ENCODE measurements at places on chromosomes 6 and 20.

DNA sequence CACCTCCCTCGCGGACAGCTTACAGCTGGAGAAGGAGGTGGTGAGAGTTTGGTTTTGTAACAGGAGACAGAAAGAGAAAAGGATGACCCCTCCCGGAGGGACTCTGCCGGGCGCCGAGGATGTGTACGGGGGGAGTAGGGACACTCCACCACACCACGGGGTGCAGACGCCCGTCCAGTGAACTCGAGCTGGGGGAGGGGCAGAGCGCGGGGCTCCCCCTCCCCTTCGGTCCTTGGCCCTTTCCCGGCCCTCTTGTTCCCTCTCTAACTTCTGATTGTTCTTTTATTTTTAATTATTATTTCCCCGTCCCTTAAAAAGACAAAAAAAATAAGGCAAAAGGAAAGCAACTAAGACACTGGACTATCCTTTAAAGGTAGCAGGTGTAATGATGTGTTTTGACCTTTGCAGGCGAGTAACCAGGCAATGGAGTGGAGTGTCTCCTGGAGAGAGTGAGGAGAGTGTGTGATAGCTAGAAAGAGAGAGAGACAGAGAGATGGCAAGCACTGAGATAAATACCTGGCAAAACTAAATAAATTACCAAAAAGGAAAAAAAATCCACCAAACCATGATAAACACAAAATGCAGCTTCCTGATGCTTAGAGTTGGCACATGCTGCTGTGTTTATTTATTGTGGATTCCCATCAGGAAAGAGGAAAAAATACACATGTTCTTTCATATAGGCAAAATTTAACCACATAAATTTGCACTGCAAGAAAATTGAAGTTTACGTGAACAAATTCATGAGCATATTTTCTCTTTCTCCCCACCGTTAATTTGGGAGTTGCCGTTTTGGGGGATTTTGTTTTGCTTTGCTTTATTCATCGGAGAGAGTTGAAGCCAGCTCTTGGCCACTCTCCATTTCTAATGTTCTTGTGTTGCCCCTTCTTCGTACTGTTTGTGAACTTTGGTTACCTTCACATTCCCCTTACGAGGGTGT is 1.9 kb downstream of the POU3F2 start:
- DNase-seq, result no peak

- no peak for DNase-seq
These were observed 41.3 kb downstream of the FRK start for GRCh38 chr6:116019428-116019827.

GRCh38 chr20:14012671-14013070 is 17.4 kb downstream of the MACROD2 start:
- no peak for DNase-seq

GRCh38 chr6:74585753-74586152 is 620.1 kb downstream of the COL12A1 start:
- no peak for DNase-seq

DNA sequence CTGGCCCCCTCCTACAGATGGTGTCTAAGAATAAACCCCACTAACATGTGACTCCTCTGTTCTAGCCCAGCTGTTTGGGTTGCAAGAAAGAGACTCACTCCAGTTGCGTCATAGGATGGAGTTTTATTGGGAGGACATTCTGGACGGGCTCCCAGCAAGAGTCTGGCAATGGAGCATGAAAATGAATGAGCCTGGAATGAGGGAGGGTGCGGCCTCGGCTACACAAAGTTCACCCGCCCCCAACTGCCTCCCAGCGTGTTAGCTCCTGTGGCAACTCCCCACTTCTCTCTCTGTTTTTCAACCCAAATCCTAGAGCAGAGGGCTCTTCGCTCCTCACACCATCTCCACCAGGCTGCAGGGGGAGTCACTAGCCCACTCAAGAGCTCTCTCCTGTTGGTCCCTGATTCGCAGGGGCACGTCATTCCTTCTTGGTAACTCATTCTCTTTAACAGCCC is 5.1 kb upstream of the ADAM33 start:
- no peak for DNase-seq

- DNase-seq, result no peak
These were observed 312.9 kb downstream of the GJA1 start for GRCh38 chr6:121748376-121748775.

DNA sequence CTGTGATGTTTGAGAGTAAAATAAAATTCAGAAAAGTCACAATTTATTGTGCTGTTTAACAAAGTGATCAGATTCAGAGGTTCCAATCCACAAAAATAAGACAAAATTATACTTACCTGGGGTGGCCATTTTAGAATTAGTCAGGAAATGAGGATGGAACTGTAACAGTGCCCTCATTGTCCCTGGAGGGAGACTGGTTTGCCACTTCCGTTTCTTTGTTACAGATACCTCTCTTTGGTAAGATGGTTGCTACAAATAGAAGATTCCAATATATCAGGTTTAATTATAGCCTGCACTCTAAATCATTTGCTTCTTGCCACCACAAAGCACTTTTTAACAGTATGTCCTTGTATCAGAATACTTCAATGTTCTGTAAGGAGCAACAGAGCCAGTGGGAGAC is 95.6 kb downstream of the CTNNBL1 start:
- DNase-seq, result no peak

- DNase-seq, result no peak
These were observed 59.5 kb downstream of the ZNF292 start for GRCh38 chr6:87214831-87215230.

- DNase-seq, result no peak
These were observed 397.0 kb downstream of the NKAIN2 start for GRCh38 chr6:124200661-124201060.

- no peak for DNase-seq
These were observed 530.1 kb upstream of the CITED2 start for GRCh38 chr6:139904568-139904967.

GRCh38 chr20:21224217-21224616 is 78.9 kb upstream of the XRN2 start:
- no peak for DNase-seq

DNA sequence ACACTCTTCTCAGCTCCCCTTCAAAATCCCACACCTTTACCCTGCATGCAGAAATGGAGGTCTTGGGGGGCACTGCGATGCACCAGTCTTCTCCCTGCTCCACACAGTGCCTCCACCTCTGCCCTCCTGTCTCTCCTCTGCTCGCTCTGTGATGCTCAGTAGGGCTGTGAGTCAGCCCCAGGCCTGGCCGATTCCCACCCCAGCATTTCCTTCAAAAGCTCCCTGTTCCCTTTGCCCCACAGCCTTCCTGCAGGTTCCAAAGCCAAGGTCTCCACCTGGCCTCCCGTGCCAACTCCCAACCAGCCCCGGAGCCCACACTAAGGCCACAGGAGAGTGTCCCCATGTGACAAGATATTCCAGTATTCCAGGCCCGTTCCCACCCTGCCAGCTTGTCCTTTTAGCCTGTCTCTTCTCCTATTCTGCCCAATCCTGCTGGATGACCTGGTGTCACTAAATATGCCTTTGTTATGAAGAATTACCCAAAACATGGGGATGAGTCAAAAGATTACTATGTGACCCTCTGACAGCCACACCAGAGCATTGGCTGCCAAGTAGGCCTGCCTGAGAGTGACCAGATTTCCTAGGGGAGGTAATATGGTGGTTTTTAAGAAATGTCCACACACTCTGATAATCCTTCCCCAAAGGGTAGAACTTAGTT is 118.9 kb upstream of the NXT1 start:
- no peak for DNase-seq

DNA sequence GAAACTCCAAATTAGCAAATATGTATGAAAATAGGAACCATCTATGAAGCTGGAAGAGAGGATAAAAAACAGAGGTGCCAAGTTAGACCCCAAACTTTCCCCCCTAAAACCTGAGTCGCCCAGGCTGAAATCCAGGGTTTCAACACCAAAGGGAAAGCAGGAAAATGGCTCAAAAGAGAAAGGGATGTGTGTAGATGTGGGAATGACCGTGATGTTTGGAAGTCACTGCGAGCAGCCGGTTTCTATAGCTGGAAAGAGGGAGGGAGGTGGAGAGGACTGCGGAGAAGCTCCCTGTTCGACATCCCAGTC is 4.5 kb downstream of the RING1 start:
- no peak for DNase-seq

- no peak for DNase-seq
These were observed 52.4 kb upstream of the PLN start for GRCh38 chr6:118495485-118496280.

DNA sequence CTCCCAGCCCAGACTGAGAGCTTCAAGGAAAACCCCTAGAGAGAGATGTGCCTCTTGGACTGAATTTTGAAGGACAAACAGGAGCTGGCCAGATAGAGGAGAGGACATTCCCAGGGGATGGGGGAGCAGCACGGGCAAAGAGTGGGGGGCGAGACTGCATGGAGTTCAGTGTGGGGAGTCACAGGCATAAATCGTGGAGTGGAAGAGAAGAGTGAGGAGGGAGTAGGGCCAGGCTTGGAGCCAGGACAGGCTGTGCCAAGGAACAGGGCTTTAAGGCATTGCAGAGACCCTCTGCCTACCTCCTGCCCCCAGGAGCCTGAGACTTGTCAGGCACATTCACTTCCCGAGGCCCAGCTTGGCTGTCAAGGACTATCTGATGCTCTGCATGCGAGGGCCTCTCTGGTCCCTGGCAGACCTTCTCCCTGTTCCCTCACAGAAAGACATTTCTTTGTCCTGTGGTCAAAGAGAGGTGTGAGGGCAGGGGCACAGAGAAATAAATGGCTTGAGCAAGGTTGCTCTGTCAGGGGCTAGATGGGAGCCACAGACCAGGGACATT is 5.2 kb upstream of the SLC22A7 start:
- DNase-seq, result no peak

GRCh38 chr6:157996201-157996712 is 14.6 kb downstream of the SYNJ2 start:
- DNase-seq, result no peak

GRCh38 chr6:156559162-156559690 is 218.0 kb upstream of the ARID1B start:
- no peak for DNase-seq

GRCh38 chr6:166341977-166342348 is 382 bp downstream of the SFT2D1 start:
- DNase-seq, result no peak

- no peak for DNase-seq
These were observed 27.1 kb downstream of the CDS2 start for GRCh38 chr20:5153612-5154542.

DNA sequence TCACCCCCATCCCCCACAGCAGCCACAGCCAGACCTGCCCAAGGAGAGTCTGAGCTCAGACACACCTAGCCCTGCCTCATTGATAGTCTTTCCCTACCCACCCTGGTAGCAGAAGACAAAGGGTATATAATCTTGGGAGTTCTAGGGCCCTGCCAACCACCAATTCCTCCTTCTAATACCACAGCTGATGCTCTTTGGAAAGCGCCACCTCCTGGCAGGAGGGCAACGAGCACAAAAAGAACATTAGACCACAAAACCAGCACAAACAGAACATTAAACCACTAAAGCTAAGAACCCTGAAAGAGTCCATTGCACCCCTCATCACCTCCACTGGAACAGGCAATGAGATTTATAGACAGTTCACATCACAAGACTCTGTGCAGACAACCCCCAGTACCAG is 195.8 kb upstream of the FUT9 start:
- no peak for DNase-seq

- no peak for DNase-seq
These were observed 16.1 kb upstream of the THBD start for GRCh38 chr20:23065266-23066201.

All from NCI-H2107 (cell line).